ENCODE measurements at places on chromosomes 3 and 15.

GRCh38 chr3:108090049-108090700 lies 656 bp downstream of the CD47 start:
- DNase-seq, result no peak

DNA sequence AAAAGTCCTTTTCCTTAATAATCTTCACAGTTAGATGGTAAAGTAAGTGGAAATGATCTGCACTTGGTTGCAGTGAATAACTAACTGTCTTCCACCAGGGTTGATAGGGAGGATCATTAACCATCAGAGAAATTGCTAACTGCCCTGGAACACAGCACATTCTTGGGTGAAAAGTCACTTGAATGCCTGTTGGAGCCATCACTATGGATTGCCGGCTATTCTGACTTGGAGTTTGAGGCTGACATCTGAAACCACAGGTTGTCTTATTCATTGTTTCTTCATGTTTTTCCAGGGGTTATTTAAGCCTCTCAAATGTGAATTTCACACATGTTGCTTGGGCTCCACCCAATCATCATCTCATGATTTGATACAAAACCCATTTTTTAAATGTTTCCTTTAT lies 901.4 kb downstream of the MCTP2 start:
- no peak for DNase-seq

- no peak for DNase-seq
These were observed 151.4 kb upstream of the ARL6 start for GRCh38 chr3:97613139-97613538.

DNA sequence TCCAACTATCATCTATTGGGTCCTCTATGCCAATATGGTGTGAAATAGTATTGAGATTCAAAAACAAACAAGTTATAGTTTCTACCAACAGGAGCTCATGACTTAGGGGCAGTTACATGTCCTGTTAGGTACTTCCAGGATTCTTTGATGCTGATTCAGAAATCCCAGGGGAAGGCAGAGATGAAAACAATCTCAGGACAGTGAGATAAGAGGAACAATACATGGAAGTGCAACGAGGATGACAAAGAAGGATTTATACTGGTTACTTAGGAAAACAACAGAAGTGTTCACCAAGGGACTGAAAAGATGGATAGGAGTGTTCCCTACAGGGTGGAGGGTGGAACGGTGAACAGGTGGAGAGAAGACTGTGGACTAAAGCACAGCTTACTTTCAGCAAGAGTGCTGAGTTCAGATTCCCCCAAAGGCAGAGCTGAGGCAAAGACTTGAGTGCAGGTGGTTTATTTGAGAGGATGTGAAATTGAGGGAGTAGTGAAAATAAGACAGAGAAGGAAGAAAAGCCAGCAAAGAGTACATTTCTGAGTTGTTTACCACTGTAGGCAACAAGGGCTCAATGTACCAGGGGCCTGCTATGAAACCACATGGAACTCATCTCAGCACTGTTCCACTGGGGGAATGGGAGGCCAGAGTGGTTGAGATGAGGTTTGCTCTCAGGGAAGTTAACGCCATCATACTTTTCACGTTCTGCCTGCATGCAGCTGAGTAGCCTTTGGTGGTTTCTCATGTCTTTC lies 68.1 kb downstream of the TRIM69 start:
- no peak for DNase-seq

- no peak for DNase-seq
These were observed 527 bp downstream of the B2M start for GRCh38 chr15:44711743-44712345.

DNA sequence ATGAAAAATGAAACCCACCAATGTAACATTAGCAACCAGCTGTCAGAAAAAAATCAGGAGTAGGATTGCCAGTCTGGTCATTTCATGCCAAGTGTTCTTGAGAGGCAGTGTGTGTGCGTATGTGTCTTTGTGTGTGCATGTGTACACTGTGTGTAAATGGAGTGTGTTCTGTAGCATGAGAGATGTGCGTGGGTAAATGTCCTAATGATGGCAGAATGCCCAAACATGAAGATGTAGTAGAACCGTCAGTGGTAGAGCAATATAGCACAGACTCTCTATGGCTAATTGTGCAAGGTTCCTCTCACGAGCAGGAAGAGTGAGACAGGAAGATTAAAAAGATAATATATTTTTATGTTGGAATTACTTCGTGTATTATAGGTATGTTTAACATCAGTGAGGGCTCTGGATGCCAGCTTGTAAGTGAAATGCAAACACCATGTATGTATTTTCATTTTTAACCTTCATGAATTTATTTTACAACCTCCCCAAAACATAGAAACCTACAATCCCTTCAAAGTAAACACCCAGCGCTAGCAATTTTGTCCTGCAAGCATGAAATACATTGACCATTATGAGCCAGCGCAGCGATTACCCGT lies 1038.7 kb downstream of the IGSF11 start:
- DNase-seq, result no peak

DNA sequence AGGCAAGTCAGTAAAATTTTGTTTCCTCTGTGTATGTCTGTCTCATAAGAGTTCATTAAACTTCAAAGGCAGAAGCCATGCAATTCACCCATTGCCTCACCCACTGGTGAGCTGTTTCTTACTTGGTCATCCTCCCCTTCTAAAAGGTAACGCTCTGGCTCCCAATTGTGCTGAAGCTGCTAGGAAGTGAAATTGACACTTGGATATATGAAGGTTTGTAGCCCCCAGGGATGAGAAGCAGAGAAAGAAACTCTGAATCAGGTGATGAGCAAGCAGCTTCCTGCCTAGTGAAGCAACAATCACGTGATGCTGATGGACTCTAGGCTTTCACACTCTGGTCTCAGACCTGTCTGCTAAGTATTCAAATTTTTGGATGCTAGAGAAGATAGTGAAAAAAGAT lies 70.7 kb downstream of the CD200R1L start:
- no peak for DNase-seq

DNA sequence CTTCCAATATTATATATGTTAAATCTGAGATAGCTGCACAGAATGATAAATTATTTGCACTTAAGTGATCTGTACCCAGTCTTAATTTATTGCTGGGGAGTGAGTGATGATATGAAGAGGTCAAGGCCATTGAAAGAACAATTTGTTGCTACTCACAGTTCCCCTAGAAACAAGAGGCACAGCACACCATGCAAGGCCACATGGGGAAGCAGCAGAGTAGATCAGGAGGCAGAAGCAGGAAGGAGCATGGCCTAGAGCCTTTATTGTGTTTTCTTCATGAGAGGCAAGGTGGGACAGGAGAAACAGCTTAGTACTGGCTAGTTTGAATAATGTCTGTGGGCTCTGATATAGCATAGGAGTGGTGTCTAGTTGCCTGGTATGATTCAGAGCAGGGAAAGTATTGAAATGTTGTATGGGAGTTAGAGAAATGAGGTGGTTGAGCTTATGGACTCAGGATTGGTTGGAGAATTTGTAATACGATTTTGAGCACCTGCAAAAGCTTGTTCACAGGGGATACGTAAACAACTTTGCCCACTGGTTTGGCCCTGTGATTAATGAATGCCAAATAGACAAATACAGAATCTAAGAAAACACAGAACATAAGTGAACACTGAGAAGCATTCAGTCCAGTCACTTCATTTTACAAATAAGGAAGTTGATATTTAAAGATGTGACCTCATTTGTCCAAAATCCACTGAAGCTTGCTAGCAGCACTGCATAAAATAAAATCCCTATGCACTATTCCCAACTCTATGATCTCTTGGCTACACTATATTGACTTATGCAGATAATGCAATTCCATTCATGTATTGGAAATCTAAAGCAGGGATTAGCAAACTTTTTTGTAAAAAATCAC lies 71.7 kb downstream of the TMCO5A start:
- DNase-seq, result no peak

- DNase-seq, result no peak
These were observed 119.3 kb upstream of the PFN2 start for GRCh38 chr3:150090006-150090405.

DNA sequence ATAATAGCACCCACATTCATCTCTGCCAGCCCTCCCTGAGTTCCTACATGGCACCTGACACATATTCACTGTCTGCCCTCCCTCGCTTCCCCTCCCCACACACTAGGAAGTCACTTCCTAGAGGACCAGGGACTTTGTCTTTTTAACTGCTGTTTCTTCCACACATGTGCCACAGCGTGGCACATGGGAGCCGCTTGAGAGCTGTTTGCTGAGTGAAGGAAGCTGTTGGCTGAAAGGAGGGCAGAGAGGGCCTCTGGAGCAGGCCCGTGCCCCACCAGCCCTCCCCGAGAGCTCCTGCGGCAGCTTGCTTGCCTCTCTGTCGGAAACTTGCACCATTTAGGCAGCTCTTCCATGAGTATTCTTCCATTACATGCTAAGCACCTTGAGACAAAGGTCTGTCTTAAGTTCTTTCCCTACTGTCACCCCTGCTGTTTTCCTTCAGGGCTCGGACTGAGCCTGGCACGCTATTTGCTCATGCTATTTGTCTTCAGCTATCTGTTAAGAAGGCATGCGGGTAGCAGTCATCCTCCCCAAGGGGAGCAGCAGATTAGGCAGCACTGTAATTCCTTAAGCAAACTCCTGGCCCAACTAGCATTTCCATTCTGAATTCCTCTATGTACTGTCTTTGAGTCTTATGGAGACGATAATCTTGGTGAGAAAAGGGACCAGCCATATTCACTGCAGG lies 72.2 kb downstream of the CACNA1D start:
- DNase-seq, result no peak

DNA sequence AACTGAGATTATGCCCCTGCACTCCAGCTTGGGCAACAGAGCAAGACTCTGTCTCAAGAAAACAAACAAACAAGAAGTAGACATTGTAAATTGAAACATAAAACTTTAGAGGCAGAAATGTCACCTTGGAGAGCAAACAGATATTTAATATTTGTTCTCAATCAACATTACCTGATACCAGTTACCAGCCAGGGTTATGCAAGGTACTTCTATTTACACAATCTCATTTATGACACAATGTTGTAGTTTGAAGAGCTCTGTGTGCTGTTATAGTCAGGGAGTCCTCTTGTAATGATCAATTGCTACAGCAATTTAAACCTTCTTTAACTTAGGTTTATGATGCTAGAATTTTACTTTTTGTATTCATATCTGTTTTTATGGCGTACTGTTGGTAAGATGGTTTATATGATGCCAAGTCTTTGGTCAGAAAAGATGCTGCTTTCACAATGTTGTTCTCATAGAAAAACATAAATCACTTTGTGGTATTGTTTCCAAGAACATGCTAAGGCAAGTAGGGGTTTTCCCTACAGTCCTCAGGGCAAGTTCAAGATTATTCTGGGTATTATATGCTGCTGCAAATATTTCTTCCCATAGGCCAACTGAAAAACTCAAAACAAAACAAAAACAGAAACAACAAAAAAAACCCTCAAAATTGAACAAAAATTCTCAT lies 173.5 kb downstream of the TNIK start:
- DNase-seq, result no peak

DNA sequence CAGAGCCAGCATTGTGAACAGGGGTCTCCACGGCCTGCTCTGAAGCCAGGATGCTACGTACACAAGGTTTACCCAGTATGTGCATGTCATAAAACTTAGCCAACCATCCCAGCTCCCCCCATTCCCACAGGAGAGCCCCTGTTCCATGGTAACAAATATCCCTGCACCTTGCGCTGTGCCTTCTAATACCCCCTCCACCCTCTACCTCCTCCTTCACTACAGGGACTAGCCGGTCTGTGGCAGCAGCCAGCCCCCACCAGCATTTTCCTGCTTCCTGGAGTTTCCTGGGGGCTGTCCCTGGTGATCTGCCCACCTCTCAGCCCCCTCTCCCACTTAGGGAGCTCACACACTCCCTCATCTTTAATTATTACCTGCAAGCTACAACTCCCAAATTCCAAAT lies 20.4 kb downstream of the ACSBG1 start:
- no peak for DNase-seq

DNA sequence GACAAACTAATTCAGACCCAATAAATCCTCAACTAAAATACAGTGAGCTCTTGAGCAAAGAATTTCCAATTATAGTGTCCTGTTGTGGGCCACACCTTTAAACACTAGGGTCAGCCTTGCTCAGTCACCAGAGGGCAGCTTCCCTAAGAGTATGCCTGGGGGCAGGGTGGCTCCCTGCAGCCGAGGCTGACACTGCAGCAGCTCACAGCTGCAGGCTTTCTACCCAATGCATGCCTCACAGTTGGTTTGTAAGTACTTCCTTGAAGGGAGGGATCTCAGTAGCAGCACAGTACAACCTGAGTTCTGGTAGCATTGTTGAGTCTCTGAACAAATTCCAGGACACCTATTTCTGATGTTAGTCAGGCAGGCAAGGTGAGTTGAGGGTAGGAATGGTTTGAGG lies 335.6 kb downstream of the TUSC7 start:
- DNase-seq, result no peak

- no peak for DNase-seq
These were observed 1432.1 kb upstream of the GBE1 start for GRCh38 chr3:83193526-83193925.

GRCh38 chr3:33949074-33949473 lies 150.6 kb downstream of the PDCD6IP start:
- DNase-seq, result no peak

GRCh38 chr3:176867681-176868663 lies 329.3 kb downstream of the TBL1XR1 start:
- DNase-seq, result no peak

GRCh38 chr3:165549665-165550064 lies 287.6 kb downstream of the BCHE start:
- no peak for DNase-seq

GRCh38 chr3:62361824-62362223 lies 11.5 kb downstream of the FEZF2 start:
- DNase-seq, result no peak

GRCh38 chr3:126103121-126104027 lies 19.4 kb upstream of the SLC41A3 start:
- DNase-seq, result no peak

GRCh38 chr3:177743173-177743890 lies 546.0 kb upstream of the TBL1XR1 start:
- no peak for DNase-seq

- no peak for DNase-seq
These were observed 4.4 kb upstream of the TMEM62 start for GRCh38 chr15:43128980-43129335.

DNA sequence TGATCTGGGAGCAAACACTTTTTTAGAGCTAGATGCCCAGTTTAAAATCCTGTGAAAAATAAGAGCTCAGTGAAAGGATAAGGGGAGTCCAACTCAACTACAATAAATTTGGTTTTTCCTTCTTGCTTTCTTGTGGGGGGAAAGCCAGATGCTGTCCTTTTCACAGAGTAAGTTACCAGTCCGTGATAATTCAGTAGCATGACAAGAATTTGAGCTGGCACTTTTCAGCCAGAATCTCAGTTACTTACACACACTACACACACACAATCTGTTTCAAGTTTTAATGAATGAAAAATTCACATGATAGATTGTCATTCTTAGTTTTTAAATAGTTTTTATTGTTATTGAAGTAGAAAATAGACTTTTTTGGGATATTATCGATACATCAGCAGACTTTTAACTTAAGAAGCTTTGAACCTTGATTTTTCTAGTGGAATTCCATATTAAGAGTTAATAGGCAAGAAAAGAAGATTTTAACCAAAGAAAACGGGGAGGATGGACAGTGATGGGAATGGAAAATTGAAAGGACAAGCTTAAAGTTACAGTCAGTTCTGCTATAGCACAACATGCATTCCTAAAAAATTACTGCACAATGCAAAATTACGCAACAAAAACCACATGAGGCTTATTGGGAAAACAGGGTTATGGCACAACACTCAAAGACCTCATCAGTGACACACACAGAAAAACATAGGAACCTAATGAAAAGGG lies 47.0 kb downstream of the PSMD6 start:
- no peak for DNase-seq

- DNase-seq, result no peak
These were observed 21.8 kb upstream of the DAPK2 start for GRCh38 chr15:64068133-64068532.

- no peak for DNase-seq
These were observed 61.4 kb downstream of the LRRK1 start for GRCh38 chr15:100980410-100981046.

Data from activated CD8-positive, alpha-beta memory T cell treated with anti-CD3 and anti-CD28 coated beads for 1 hour (primary cell).